ENCODE measurements at places on chromosomes 1 and 21.

GRCh38 chr1:68958958-68959357 is 462.1 kb upstream of the DEPDC1 start:
- no peak for DNase-seq

DNA sequence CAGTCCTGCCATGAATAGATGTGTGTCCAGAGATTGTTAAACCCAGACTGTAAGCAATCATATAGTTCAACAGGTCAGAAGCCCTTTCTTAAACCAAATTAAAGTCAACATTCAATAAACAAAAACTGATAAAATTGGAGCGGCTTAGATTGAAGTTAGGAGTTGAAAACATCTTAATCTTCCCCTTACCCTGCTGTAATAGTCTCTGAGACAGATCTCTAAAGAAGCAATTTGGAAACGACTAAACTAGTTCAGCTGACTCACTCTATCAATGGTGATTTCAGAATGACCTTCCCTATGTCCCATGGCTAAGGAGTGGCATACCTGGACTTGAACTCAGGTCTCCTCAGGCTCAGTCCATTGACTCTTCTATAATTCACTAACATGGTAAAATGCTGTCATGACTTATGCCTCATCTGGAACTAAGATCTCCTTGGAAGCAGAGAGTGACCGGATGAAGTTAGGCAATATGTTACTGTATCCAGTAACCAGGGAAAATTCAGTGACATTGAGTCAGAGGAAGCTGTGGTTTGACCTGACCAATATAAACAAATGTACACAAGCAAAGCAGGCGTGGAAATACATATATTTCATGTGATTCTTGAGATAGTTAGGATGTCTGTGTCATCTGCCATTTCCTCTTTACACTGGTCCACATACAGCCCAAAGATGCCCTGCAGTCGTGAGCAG is 30.1 kb downstream of the SGIP1 start:
- DNase-seq, result no peak

- no peak for DNase-seq
Measured at GRCh38 chr1:236550961-236551851, 27.4 kb downstream of the LGALS8 start.

DNA sequence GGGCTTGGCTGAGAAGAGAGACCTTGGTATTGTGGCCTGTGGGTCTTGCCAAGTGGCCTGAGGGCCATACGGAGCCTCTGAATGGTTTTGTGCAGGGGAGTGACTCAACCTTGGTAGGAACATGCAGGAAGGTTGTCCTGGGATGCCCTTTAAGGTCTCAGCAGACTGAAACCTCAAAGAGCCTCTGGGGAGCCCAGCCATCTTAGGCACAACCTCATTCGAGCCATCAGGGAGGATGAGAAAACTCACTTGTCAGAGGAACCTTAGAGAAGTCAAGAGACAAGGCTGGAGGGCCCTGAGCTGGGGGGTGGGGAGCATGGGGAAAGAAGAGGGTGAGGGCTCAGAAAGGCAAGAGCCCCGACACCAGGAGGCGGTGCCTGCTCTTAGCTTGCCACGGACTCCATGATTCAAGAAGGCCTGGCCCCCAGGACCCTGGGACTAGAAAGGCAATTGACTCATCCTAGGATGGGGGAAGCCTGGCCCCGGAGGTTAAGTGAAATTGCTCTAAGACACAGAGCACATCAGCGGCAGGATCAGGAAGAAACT is 13.0 kb downstream of the IFI6 start:
- DNase-seq, result peak; percentile 22

DNA sequence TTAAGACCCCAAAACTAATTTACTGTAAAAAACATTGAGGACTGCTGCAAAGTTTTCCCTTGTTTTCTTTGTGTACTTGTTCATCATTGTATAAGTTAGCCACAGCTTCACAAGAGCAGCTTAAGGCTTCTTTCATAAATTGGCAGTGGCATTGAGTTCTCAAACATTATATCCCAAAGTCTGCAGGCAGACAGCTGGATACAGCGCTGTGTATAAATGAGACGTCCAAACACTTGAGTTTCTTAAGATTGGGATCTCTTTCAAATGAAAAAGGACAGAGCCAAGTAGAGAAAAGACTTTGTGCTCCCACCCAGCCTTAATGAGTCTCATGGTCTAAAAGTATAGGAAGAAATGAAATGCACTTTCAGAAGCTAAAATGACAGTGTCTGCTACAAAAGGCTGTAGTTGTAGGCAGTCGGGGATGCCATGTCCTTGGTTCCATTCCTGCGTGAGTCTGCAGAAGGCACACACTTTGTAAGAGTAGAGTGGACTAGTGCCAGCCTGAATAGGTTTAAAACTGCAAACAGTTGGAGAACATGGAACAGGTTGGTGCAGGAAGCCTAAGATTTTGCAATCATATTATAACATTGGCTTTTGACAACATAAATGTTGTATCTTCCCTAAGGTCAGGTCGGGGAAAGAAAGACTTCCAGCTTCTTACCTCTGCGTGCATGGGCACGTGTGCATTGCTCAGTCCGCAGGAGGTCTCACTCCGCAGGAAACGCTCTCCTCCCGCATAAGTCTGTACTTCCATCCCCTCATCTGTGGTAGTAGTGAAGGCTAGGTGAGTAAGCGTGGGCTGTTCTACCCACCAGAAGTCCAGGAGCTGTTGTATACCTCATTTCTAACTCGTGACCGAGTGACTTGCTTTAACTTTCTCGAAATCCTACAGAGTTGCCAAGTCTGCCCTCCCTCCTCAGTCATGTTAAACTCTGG is 94.4 kb downstream of the CD247 start:
- DNase-seq, result no peak

DNA sequence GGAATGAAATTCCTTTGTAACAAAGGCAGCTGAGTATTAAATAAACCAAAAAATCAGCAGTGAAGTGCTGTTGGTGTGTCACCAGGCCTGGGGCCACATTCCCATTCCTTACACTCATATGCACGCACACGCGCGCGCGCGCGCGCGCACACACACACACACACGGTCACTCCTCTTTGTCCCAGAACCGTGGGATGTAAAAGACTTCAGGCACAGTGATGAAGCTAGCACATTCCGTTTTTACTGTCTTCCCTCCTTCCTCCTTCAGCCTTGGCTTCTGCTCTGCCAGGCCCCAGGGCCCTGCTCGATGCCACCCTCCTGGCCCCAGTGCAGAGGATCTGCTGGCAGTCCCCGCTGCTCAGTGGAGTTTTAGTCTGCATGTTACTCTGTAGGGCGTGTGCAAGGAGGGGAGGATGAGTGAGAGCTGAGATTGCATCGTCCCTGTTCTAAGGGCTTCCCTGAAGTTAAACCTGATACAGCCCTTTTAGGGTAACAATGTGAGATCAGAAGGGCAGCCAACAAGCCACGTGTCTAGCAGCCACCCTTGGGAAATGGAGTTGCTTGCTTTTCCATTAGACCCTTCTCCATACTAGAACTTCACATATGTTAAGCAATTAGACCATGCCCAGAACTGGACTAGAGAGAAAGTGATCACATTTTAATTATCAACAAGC is 71.7 kb upstream of the WDR26 start:
- DNase-seq, result no peak

- DNase-seq, result no peak
Measured at GRCh38 chr1:42777852-42778251, 6.9 kb upstream of the TMEM269 start.

GRCh38 chr21:43618940-43619339 is 40.3 kb downstream of the HSF2BP start:
- DNase-seq, result no peak

DNA sequence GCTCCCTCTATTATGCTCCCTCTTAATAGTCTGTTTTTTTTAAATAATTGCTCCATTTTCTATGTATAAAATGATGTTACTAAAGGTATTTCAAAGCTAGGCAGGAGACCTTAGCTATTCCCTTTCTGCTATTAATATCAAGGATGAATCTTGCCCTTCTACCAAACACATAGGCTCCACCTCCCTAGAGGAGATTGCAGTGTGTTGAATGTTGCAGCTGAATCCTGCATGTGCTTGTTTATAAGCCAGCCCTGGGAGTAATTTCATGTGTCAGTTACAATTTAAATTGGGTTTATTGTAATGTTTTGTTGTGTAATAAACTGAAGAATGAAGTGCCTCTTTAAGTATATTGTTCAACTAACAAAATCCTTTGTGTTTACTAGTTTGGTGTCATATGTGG is 66.0 kb downstream of the TMEM200B start:
- DNase-seq, result no peak

GRCh38 chr1:78171736-78172590 is 126.2 kb downstream of the GIPC2 start:
- DNase-seq, result no peak

GRCh38 chr1:211013346-211014240 is 120.4 kb downstream of the KCNH1 start:
- no peak for DNase-seq

- DNase-seq, result no peak
Measured at GRCh38 chr1:63640633-63641567, 47.7 kb downstream of the PGM1 start.

- DNase-seq, result no peak
Measured at GRCh38 chr1:24206516-24207394, 19.7 kb upstream of the IFNLR1 start.

DNA sequence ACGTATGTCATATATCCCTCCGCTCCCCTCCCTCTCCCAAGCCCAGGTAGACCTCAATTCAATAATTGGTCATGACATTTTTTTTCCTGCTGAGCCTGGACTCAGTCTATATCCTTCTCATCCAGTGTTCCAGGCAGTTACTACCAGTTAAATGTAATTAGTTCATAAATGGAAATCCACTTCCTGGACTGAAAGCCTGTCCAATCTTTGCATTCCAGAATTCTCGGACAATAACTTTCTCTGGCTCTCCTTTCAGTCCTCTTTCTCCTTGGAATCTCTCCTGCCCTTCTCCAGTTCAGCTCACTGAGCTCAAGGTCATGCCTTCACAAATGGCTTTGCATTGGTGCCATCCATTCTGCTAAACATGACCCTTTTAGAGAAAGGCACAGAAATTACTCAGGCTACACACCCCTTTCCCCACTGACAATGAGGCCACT is 34.8 kb downstream of the VWA5B1 start:
- DNase-seq, result no peak

- no peak for DNase-seq
Measured at GRCh38 chr1:242239398-242239797, 240.5 kb upstream of the MAP1LC3C start.

GRCh38 chr1:153872331-153872730 is 50.4 kb downstream of the GATAD2B start:
- DNase-seq, result no peak

GRCh38 chr1:194300776-194301175 is 1114.4 kb upstream of the B3GALT2 start:
- no peak for DNase-seq

DNA sequence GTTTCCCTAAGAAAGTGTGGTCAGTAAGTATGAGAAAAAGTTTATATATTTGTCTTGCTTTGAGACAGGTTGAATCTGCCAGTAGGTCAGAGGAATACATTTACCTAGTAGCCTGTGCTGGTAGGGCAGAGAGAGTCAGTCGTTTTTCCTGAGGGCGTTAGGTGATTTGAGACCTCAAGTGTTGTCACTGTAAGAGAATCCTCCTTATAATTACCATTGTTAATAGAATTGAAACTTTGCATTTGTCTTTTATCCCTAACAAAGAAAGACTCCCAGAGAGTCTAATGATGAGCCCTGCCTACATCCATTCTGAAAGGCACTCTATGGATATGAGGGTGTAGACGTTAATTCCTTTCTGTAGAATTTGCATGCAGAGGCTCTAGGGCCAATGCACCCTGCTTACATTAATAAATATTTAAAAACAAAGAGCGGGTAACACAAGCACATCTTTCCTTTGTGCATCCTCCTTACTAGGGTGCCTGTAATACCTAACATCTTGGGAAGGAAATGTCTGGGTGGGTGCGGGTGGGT is 16.4 kb downstream of the PBX1 start:
- DNase-seq, result no peak

DNA sequence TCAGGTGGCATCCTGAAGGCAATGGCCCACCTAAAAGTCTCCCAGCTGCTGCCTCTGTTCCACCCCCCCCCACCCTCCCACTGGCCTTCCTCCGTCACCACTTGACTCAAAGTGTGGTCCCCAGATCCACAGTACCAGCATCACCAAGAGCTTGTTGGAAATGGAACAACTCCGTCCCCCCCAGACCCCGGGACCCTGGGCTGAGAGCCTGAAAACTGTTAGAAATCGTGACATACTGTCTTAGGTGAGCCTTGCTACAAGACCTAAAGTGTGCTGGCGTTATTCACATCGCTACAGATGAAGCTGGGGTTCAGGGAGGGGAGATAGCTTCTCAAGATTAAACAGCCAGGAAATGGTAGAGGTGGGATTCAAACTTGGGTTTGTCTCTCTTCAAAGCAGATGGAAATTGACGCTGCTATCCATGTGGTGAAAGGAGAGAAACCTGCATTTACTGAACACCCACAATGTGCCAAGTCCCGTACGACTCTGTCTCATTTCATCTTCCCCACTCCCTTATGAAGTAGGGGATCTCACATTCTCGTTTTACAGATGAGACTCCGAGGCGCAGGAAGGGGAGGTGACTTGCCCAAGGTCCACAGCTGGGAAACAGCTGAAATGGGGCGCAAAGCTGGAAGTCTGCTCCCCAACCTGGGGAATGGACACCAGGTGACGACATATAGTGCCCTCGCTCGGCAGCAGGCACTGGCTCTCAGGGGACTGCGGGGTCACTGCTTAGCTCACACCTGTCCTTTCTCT is 52.8 kb upstream of the IFFO2 start:
- DNase-seq, result no peak

DNA sequence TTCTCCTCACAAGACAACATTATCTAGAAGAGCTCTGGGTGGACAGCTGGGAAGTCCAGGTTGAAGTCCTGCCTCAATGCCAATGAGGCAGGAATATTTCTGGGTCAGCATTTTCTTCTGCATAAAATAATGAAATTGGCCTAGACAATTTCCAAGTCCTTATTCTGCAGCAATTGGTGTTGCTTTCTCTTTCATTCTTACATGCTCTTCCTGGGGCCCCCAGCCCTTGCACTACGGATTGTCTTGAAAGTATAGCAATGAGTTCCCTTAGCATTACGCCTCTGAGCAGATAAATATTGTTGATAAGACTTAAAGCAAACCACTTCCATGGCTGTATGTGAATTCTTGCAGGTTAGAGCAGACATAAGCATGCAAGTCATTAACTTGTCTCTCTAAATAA is 188.5 kb downstream of the TGFBR3 start:
- peak; percentile 12 for DNase-seq

GRCh38 chr1:109722908-109723691 is 11.0 kb downstream of the GSTM5 start:
- no peak for DNase-seq

GRCh38 chr1:109589177-109589576 is 30.2 kb downstream of the GNAT2 start:
- DNase-seq, result no peak

- no peak for DNase-seq
Measured at GRCh38 chr1:72115290-72115689, 167.0 kb downstream of the NEGR1 start.

- DNase-seq, result no peak
Measured at GRCh38 chr1:204879351-204879750, 8.7 kb downstream of the NFASC start.

DNA sequence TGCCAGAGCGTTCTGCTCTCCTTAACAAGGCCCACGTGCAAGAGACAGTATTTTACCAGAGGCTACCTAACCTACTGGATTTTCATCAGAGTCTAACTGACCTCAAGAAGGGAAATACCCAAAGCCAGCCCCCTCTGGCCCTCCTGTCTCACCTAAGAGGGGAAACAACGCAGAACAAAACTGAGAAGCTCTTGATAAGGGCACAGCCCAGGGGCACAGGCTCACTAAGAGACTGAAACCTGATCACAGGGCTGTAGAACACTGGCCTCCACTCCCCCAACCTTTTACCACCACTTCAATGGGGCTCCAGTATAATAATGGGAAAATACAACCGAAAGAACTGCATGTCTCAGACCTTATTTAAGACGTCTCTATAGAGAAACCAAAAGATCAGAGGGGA is 449.5 kb upstream of the CAMK1G start:
- DNase-seq, result no peak

- no peak for DNase-seq
Measured at GRCh38 chr1:235767795-235768194, 98.9 kb downstream of the LYST start.
